ENCODE measurements at places on chromosomes 12 and 14.

DNA sequence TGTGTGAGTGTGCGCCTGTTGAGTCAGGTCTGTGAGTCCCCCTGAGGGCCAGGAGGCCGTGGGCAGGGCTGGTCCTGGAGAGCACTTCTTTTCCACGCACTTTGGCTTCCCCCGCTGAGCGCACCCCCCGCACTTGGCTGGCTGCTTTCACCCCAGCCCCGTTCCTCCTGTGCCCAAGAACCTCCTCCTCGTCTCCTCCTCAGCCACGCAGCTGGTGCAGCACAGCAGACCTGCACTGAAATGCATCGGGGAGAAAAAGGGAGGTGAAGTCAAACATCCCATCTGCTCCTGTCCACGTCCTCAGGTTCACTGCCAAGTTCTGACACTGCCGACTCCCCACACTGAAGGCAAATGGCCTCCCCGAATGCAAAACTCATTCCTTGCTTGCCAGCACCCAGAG lies 362.7 kb upstream of the SFSWAP start:
- DNase-seq = no peak

- DNase-seq = no peak
Observed at GRCh38 chr14:85418721-85419120, 111.2 kb upstream of the FLRT2 start.

- DNase-seq = no peak
Observed at GRCh38 chr14:53881161-53881871, 75.3 kb downstream of the BMP4 start.

- DNase-seq = no peak
Observed at GRCh38 chr12:4911316-4911994, 1.8 kb downstream of the KCNA1 start.

DNA sequence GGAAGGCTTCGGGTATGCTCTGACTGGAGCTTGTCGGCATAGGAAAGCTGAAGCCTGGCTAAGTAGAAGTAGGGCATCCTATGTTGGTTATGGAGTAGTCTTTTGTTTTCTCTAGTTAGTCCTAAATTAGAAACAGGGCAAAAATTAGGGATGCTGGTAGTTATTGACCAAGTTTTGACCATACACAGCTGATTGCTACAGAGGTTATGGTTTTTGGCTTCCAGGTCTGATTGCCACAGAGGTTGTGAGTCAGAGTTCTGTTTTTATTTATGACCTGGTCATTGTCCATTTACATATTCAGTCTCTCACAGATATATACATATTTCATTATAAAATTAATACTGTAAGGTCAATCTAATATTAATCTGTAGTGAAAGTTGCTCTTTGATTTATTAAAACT lies 219.2 kb downstream of the FSCB start:
- no peak for DNase-seq

GRCh38 chr12:28759333-28759732 lies 389.7 kb upstream of the FAR2 start:
- DNase-seq = peak; percentile 98

DNA sequence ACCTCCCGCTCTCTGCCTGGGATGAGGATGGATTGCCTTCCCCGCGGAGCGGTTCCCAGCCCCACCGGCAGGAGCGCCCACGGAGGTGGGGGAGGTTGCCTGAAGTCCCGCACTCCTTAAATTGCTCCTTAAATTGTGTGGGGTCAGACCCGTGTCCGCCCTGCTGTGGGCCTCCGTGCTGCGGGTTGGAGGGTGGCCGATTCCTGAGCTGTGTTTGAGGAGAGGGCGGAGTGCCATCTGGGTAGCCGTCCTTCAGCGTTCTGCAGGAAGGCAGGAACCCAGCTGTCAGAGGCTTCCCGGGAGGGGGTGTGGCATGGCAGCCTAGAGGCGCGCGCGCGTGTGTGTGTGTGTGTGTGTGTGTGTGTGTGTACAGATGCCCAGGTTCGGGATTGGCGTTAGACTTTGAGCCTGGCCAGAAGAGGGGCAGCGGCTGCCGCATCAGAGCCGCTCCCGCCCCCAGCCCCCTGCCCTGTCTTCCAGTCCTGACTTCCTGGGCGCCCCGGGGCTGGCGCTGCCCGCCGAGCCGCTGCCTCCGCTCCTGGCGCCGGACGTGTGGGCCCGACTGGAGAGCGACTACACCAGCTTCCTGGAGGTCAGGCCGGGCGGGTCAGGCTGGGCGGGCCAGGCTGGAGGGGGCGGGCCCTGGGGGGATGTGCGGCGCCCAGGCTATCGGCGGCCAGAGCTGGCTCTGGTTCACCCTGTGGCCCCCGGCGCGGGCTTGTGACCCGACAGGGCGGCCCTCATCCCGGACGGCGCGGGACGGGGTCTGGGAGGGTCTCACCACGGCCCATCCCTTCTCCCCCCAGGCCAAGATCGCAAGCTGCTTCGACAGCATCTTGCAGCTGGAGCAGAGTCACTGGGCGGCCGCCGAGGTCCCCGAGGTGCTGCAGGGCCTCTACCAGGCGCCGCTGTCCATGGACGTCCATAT lies 9.2 kb downstream of the EXOC3L4 start:
- peak; percentile 37 for DNase-seq

- no peak for DNase-seq
Observed at GRCh38 chr12:2306735-2307134, 253.9 kb downstream of the CACNA1C start.

- no peak for DNase-seq
Observed at GRCh38 chr12:88377973-88378372, 202.3 kb downstream of the KITLG start.

DNA sequence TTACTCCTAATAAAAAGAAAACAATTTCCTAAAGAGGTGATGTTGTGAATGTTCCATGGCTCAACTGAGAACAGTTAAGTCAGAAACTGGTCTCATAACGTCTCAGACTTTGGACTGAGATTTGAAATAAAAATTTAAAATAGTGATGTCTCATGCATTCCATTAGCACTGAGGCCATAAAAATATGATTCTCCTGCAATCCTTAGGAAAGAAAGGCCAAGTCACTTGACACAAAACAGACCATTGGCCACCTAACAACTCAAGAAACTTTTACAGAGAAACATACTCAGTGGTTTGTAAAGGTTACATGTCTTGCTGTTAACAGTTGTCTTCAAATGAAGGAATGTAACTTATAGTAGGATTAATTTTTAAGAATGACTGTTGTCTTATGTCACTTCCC lies 58.1 kb downstream of the STAB2 start:
- DNase-seq = peak; percentile 31

DNA sequence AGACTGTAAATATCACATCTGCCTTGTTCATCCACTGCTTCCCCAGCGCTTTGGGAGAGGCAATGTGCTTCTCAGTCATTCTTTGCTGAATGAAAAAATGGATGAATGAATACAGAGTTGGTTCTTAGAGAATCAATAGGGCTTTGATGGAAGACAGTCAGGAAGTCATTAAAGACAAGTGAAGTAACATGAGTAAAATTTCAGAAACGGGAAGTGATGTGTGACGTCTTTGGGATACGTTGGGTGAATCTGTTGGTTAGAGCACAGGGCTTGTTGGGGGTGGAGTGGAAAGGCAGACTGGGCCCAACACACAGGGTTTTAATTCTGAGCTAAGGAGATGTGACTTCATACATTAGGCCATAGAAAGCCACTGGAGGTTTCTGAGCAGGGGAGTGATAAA lies 39.0 kb upstream of the NRXN3 start:
- DNase-seq = no peak

- DNase-seq = peak; percentile 5
Observed at GRCh38 chr12:78470354-78471195, 394.0 kb upstream of the SYT1 start.

DNA sequence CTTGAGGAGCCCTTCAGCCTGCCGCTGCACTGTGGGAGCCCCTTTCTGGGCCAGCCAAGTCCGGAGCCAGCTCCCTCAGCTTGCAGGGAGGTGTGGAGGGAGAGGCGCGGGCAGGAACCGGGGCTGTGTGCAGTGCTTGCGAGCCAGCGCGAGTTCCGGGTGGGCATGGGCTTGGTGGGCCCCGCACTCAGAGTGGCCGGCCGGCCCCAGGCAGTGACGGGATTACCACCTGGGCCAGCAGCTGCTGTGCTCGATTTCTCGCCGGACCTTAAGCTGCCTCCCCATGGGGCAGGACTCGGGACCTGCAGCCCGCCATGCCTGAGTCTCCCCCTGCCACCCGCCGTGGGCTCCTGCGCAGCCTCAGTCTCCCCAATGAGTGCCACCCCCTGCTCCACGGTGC lies 116.9 kb downstream of the PAWR start:
- DNase-seq = no peak
